Activated CD4-positive, alpha-beta T cell treated with anti-CD3 and anti-CD28 coated beads, Interleukin-2, amount 10 ng/mL, durations not matched to agents 7 days and 5 days (primary cell): ENCODE measurements at places on chromosomes 1 and 21.

- DNase-seq: no peak
These were observed 69.2 kb downstream of the SH3GLB1 start for GRCh38 chr1:86773341-86774288.

DNA sequence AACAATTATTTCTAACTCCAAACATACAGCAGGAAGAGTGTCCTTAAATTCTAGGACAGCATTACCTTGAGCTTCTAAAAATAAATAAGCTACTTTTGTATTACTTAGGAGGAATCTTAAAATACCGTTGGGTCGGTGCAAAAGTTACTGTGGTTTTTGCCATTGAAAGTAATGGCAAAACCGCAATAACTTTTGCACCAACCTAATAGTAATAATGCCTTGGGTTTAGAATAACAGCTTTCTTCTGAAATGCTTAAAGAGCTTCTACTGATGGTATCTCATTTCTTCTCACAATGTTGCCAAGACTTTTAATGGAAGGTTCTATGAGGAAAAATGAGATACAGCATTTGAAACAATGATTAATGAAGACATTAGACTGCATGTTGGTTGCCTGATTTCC lies 179.9 kb downstream of the SEC16B start:
- no peak for DNase-seq

DNA sequence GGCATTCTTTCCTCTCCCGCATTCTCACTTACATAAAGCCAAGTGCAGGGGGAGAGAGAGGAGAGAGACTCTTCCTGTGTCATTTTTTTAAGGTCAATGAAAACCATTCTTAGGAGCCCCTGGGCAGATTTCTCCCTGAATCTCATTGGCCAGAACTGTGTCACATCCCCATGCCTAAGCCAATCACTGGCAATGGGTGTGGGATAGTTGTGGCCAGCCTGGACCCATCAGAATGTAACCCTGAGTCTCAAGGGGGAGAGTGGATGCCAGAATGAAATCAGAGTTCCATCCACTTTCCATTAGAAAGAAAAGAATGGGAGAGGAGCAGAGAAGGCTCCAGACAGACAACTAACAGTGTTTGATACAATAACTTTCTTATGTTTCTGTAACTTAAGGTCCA lies 31.2 kb upstream of the COQ8A start:
- no peak for DNase-seq

DNA sequence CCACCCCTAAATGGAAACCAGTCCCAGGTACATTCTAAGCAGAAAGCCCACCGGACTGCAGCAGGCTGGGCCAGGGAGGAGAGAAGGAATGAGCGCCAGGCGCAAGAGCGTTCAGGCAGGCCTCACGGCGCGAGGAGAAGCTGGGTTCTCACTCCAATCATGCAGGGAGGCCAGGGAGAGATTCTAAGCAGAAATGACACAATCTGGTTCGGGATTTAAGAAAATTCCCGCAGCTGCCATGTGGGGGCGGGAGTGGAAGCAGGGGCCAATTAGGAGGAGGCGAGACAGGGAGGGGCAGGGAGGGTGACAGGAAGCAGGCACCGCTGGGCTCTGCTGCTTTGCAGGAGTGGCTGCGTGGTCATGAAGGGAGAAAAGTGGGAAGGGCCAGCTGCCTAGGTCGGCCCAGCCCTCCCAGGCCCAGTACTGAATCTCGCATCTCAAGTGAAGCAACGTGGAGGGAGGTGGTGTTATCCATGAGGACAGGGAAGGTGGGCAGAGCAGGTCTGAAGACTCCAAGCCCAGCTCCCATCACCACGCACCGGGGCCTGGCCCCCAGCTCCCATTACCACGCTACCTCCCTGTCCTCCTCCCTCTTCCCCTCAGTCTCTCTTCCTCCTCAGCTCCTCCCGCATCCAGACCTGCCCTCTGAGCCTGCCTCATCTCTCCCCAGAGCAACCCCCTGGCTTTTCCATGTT lies 11.8 kb downstream of the NPHP4 start:
- no peak for DNase-seq

DNA sequence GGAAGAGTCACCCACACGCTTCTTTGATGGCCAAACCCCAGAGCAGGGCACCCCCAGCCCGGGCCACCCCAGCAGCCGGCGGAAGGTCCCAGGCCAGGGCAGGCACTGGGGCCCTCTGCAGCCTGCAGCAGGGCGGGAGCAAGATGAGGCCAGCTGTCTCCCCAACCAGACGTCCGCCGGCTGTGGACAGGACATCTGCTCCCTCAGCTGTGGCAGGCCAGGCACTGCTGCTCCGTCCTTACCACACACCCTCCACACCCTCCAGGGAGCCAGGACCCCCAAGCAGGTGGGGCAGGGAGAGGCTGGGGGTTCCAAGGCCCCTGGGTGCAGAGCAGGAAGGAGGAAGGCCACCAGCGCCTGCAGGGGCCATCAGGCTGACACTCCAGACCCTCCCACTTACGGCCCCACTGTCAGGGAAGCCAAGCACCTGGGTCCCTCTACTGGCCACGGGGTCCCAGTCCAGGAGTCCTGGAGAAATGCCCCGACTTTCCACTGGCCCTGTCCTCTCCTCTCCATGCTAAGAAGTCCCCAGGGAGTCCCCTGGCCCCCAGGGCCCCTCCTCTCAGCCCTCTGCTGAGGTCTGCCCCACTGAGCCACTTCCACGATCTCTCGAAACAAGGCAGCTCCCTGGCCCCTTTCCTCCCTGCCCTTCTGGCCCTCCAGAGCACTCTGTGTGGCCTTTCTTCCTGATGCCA lies 5.6 kb downstream of the WNT9A start:
- no peak for DNase-seq

DNA sequence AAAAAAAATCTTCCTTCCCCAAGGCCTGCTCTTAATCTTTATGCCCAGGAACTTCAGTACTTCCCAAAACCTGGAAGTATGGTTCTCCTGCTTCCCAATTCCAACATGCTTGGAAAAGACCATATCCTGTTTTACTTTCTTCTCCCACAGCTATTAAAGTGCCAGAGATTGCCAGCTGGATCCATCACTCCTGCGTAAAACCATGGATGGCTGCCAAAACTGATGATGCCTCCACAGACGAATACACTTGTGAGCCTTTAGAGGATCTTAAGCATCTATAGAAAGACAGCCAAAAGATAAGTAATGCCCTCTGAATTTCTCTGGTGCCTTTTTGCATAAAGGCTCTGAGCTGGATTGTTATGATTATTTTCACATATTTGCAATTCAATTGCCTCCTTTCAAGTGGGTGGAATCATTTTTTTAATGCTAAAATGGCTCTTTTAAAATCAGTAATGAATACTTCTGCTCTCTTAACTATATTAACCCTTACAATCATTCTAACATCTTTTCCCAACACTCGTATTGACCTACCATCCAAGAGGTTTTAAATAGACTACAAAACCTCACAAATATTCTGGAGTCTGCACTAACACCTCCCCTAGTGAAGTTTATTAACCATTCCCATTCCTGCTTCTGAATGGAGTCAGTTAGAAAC lies 1807.8 kb downstream of the BRINP3 start:
- no peak for DNase-seq

GRCh38 chr1:179124873-179125272 lies 43.0 kb downstream of the TOR3A start:
- no peak for DNase-seq

- no peak for DNase-seq
These were observed 27.8 kb upstream of the SLC26A9 start for GRCh38 chr1:205971082-205971481.

DNA sequence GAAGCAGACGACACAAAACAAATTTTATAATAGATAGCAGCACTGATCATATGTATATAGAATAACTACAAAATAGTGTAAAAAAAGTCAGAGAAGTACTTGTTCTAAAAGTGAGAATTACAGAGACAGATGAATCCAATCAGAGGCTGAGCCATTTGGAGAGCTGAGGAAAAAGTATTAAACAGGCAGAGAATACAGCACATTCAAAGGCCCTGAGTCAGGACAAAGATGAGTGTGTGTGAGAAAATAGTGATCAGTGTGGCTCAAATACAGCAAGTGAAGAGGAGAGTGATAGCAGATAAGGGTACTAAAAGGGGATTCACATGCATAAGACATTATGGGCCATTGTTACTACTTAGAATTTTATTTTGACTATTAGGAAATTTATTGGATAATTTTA lies 430.6 kb upstream of the BRINP3 start:
- no peak for DNase-seq

- DNase-seq: no peak
These were observed 17.0 kb upstream of the LRRC8C start for GRCh38 chr1:89615676-89616598.

- DNase-seq: no peak
These were observed 4.1 kb downstream of the TAGLN2 start for GRCh38 chr1:159921251-159921650.

DNA sequence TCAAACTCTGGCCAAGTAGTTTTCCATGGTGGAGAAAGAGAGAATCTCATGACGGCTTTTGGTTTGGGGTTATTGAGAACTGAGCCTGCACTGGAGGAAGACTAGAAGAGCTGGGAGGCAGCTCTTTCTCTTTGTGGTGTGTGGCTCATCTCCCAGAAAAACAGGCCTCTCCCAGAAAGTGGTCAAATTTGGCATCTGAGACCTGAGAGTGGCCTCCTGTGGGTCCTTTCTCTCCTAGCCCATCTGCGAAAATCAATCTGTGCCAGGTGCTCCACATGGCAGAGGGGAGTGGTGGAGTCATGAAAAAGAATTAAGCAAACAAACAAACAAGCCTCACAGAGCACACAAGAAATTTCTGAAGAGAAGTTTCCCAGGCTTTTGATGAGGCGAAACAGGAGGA lies 305.0 kb downstream of the ST6GALNAC3 start:
- no peak for DNase-seq

GRCh38 chr1:192826791-192827546 lies 18.1 kb downstream of the RGS2 start:
- DNase-seq: no peak

DNA sequence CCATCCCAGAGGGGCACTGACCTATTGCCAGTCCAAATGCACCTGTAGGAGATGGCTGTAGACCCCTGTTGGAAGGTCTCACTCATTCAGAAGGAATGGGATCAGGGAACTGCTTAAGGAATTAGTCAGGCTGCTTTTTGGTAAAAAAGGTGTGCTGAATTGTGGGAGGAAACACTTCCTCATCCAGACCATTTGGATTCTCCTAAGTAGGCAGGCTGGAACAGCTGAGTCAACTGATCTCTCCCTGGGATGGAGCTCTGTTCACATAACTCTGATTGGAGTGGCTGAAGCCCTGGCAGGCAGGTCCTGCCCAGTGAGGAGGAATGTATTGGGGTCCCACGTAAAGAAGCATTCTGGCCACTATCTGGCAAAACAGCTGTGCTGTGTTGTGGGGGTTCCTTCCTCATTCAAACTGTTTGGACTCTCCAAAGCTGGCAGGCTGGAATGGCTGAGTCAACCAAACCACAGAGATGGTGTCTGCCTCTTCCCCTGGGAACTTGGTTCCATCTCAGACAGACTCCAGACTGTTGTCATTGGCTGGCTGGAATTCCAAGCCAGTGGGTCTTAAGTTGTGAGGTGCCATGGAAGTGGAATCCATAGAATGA lies 70.7 kb upstream of the PDC start:
- DNase-seq: no peak

- DNase-seq: no peak
These were observed 8.8 kb downstream of the ASAP3 start for GRCh38 chr1:23475134-23475628.

GRCh38 chr1:169483500-169483966 lies 2.2 kb downstream of the SLC19A2 start:
- DNase-seq: no peak

GRCh38 chr1:241271427-241271826 lies 85.6 kb downstream of the RGS7 start:
- no peak for DNase-seq

GRCh38 chr21:26852423-26852822 lies 7.2 kb upstream of the ADAMTS1 start:
- no peak for DNase-seq

- peak; percentile 30 for DNase-seq
These were observed 5.2 kb upstream of the ERRFI1 start for GRCh38 chr1:8031176-8031785.

DNA sequence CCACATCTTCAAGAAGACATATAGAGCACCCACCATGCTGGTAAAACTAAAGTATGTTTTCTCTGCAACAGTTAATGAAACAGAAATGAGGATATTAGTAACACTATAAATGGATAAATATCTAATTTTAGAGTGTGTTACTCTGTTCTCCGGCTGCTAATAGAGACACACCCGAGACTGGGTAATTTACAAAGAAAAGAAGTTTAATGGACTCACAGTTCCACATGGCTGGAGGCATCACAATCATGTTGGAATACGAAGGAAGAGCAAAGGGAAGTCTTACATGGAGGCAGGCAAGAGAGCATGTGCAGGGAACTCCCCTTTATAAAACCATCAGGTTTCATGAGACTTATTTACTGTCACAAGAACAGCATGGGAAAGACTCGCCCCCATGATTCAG lies 287.2 kb downstream of the SRGAP2C start:
- no peak for DNase-seq

DNA sequence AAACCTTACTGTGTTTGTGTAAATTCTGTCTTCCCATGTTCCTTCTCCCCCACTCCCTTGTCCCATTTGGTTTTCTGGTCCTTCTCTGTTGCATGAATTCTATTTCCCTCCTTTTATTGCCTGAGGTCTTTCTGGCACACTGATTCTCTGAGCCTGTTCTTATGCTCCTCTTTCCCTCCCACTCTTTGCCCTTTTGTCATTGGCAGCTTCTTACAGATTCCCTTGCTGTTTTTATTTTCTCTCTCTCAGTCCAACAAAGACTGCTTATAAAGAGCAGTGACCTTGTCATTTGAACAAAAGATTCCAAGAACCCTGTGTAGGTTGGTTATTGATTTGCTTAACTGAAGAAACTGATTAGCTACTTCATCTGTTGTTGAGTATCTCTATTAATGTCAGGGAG lies 49.7 kb downstream of the GPR52 start:
- DNase-seq: no peak

DNA sequence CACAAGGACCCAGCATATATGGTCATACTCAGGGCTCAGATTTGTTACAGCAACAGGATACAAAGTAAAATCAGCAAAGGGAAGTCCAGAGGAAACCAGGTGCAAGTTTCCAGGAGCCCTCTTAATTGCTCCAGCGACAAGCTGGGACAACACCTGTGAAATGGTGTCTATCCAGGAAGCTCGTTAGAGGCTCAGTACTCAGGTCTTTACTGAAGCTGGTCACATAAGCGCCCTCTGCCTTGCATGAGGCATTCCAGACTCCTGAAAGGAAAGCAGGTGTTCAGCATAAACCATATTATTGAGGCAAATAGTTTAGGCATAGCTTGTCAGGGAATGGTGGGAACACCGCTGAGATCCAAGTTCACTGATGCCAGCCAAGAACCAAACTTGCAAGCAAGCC lies 231.0 kb downstream of the SLC35F3 start:
- no peak for DNase-seq

- no peak for DNase-seq
These were observed at the start of gene TMPRSS2 for GRCh38 chr21:41507521-41508414. Gene TMPRSS2, minus strand, starts transcription at chr21:41508158. Its CDS starts 10,025 bp downstream, at chr21:41498133.

- DNase-seq: no peak
These were observed 32.2 kb upstream of the AKT3 start for GRCh38 chr1:243882276-243882675.

GRCh38 chr1:53182716-53183094 lies 13.9 kb upstream of the CPT2 start:
- DNase-seq: no peak

GRCh38 chr1:155301342-155301841 lies at the start of gene PKLR:
Gene PKLR, minus strand, starts transcription at chr1:155301438. Its CDS starts 43 bp downstream, at chr1:155301395.
- no peak for DNase-seq

- DNase-seq: no peak
These were observed 111.8 kb downstream of the PBX1 start for GRCh38 chr1:164670786-164671185.
